ENCODE measurements at places on chromosomes 12 and 14. TPM values are rescaled to one million over a fixed set of nuclear protein-coding genes. Genes with fewer than 3 reads are reported as not detected.

The ADGRD1 gene
- not detected for polyA plus RNA-seq

The UNG gene
- polyA plus RNA-seq = 35.1 TPM

The BMAL2 gene
- polyA plus RNA-seq = 33.6 TPM

DNA sequence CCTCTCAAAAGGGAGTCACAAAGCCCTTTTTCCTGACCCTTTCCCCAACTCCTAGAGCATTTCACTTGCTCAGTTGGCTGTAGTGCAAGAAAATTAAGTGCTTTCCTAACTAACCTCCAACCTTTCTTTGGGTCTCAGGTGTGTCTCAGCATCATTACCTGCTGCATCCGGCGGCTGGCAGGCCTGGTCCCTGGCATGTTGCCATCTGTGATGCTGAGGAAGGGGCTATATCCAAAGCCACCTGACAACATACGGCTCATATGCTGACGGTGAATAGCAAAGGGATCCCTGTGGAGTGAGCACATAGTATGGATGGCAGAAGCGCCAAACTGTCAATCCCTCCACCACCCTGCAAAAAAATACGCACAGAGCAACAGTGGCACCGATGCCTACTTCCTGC, 1.2 kb downstream of the MLF2 start:
- DNase-seq = no peak

DNA sequence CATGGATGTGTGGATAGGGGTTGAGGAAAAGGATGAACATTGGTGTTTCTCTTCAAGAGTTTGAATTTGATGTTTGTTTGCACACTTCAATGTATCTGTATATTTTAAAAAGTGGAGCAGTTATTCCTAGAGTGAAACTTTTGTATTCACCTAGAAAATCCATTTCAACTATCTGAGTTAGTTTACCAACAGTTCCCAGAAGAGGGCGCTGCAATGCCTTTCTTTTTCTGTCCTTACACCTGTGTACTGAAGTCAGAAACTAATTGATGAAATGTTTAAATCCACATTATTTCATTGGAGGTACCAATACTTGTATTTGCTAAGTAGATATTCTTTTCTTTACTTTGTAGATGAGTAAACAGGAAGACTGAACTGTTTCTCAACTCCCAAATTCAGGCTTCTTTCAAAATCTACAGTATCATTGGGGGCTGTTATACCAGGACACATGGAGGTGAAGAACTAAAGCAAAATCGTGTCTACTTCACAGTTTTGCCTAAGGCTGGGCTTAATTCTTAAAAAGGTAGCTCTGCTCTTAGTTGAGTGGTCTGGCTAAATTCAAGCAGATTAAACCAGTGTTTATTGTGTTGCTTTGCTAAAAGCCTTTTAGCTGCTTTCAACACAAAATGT, 26.6 kb upstream of the KLRB1 start:
- no peak for DNase-seq

DNA sequence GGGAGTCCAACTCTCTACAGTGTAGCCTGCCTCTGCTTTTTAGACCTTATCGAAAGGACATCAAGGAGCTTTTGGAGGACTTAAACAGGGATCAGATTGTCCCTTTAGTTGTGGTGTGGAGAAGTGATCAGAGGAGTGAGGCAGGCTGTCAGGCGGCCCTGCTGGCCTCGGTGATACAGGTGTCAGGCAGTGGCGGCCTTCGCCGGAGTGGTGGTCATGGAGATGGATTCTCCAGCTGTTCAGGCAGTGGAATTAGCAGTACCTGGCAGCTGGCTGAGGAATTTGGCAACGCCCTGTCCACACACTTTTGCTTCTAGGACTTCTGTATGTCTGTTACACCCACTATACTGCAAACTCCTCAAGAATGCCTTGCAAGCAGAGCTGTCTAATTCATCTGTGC, 4.2 kb upstream of the CLMN start:
- DNase-seq = no peak

DNA sequence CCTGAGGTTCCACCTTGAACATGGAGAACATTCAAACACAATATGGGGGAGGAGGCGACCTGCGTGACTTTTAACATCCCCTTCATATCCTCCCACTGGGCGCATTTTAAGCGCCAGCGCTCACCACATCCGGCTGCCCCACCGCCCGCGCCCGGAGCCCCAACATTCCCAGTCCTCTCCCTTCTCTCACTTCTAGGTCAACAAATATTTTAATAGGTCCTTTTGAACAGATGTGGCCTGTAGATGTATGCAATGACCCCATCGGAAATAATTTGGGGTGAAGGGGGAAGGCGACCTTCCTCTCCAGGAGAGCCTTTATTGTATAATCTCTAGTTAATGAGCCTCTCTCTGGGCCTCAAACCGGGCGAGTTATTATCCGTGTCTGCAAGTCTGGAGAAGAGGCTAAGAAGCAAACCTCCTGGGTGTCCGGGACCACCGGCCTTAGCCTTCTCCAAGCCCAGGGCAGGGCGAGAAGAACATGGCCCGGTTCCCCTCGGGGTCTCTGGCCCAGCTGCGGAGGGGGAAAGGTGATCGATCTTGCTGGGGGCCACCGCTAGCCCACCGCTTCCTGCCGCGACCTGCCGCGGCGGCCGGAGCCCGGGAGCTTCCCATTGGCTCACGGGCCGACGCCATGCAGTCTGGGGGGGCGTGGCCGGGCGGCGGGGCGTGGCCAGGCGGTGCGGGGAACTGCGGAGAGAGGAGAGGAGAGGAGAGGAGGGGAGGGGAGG, 83.2 kb upstream of the HMGA2 start:
- no peak for DNase-seq

DNA sequence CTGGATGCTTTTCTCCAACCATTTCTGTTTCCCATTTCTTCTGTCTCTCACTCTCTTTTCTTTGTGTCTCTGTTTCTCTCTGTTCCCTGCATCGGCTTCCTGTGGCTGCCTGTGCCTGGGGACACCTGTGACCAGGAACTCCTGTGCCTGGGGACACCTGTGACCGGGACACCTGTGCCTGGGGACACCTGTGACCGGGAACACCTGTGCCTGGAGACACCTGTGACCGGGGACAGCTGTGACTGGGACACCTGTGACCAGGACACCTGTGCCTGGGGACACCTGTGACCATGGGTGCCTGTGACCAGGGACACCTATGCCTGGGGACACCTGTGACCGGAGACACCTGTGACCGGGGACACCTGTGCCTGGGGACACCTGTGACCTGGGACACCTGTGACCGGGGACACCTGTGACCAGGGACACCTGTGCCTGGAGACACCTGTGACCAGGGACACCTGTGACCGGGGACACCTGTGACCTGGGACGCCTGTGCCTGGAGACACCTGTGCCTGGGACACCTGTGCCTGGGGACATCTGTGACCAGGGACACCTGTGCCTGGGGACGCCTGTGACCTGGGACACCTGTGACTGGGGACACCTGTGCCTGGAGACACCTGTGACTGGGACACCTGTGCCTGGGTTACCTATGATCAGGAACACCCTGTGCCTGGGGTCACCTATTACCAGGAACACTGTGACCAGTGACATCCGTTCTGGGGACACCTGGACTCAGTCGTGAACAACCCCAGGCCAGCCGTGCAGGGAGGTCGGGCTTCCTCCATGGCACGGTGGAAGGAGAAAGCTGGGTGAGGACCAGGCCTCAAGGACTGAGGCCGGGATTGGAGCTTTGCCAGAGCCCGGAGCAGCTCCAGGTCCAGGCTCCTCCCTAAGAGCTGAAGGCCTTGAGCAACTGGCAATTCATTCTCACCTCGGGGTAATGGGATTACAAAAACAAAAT, 23.4 kb upstream of the FBRSL1 start:
- no peak for DNase-seq

DNA sequence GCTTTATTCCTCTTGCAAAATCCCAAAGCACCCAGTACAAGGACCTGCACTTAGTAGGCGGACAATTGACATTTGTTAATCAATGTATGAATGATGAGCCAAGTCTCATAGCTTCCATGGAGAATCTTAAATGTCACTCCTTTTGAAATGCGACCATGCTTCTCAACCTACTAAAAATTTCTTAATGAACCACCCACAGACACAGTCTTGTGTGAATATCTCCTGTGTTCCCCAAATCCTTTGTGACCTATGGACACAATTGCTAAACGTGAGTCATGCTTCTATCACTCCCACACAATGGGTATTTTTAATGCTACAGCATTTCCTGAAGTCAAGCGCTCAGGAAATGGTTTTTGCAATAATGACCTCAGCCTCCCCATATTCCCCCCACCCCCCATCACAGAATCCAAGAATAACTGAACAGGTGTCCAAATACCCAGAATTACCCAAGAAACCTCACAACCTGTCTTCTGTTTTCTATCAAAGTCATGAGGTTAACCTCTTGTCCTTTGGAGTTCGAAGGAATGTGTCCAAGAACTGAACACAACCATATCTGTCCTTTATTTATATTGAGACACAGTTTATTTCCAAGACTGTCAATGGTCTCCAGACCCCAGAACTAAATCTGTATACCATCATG, 163.6 kb upstream of the PLEKHG7 start:
- no peak for DNase-seq

GRCh38 chr14:79369359-79370332, 841.7 kb downstream of the DIO2 start:
- DNase-seq = peak; percentile 11

GRCh38 chr14:71739273-71739990, 192.8 kb upstream of the RGS6 start:
- DNase-seq = peak; percentile 36

- no peak for DNase-seq
Observed at GRCh38 chr12:111904446-111904975, 62.5 kb downstream of the MAPKAPK5 start.

DNA sequence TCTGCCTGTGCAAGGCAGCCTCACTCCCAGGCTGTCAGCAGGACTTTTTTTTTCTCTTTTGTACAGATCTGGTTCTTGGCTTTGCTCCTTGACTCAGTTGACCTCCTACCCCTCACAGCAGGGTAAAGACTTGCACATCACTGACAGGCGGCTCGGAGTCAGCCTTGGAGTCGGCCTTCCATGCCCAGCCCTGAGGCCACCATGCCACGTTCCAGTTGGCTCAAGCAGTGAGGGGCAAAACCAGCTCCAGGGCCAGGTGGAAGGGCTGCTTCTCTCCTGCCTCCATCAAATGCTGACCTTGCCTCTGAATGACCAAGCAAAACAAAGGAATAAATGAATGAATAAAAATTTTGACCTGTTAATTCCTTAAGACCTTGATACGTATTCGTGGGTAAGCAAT, 27.6 kb downstream of the JAG2 start:
- no peak for DNase-seq

DNA sequence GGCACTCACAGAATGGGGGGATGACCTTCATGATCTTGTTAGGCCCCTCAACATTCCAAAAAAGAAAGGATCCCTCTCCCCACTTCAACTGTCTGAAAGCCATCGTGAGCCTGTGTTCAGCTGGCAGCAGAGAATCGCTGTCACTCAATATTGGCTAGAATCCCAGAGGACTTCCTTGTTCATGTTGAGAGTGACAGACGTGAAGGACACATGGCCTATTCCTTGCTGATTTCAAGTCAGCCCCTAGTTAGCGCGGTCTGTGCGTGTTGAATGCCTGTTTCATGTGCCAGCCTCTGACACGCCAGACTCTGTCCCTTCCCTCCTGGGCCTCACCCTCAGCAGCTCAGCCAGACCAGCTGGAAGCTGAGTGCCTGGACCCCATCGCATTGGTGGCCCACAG, 43.1 kb downstream of the DNAH10 start:
- no peak for DNase-seq

GRCh38 chr14:54105406-54105805, 148.8 kb upstream of the BMP4 start:
- peak; percentile 70 for DNase-seq

- no peak for DNase-seq
Observed at GRCh38 chr12:45469902-45470301, 254.0 kb downstream of the ANO6 start.

GRCh38 chr14:40847480-40847879, 759.2 kb upstream of the LRFN5 start:
- no peak for DNase-seq

DNA sequence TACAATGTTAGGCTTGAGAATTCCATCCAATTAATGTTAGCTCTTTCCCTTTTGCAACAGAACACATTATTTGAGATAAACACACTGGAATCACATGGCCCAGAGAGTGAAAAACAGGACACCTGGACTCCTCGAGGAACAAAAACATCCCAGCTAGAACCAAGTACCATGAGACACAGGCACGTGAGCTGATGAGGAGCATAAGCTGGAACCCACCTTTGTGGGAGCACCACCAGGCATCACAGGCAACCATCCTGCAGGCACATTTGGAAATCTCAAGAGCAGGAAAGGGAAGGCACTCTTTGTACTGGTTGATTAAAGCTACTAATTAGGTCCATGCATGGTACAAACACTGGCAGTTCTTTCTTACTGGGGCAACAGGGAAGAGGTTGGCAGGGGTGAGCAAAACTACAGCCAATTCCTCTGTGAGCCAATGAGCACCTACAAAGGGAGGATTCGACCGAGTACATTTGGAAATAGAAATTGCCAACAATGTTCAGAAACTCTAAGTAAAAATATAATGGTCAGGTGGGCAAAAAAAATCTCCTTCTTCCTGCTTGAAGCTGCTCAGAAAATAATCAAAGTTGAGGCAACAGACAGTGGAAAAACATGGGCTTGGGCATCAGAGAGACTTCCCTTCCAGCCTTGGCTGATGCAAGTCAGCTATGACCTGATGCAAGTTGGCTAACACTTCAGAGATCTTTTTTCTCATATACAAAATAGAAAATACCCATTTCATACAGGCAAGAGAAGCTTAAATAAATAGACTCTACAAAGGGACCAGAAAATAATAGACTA, 216.7 kb downstream of the NUAK1 start:
- no peak for DNase-seq

- no peak for DNase-seq
Observed at GRCh38 chr14:47821135-47821534, 145.7 kb upstream of the MDGA2 start.

GRCh38 chr14:33504246-33505099, 446.4 kb downstream of the EGLN3 start:
- no peak for DNase-seq

GRCh38 chr14:31283578-31284252, 76.1 kb upstream of the HECTD1 start:
- no peak for DNase-seq

GRCh38 chr14:61611880-61612630, 83.3 kb upstream of the HIF1A start:
- DNase-seq = no peak

GRCh38 chr12:7784701-7785100, 4.5 kb upstream of the NANOG start:
- no peak for DNase-seq

GRCh38 chr12:23887055-23887835, 62.2 kb downstream of the SOX5 start:
- no peak for DNase-seq
